ENCODE measurements at places on chromosomes 2 and 18.

DNA sequence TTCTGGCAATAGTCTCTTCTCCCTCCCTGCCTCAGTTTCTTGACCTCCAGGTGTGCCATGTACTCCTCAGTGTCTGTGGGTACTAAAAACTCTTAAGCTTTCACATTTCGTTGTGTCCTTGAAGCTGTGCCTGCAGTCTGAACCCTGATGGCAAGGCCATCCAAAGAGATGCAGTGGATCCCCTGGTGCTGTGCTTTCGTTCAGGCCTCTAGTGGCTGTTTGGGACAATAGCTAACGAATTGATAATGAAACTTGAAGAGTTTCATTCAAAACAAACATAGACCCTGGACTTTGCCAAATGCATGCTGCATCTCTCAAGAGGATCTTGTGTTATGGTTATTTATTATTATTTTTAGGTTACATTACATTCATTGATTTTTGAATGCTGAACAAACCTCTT lies 523.1 kb upstream of the FSIP2 start:
- no peak for DNase-seq

GRCh38 chr2:190564838-190565237 lies 30.3 kb upstream of the NEMP2 start:
- DNase-seq = no peak

- DNase-seq = no peak
Observed at GRCh38 chr18:911025-911424, 6.4 kb downstream of the ADCYAP1 start.

DNA sequence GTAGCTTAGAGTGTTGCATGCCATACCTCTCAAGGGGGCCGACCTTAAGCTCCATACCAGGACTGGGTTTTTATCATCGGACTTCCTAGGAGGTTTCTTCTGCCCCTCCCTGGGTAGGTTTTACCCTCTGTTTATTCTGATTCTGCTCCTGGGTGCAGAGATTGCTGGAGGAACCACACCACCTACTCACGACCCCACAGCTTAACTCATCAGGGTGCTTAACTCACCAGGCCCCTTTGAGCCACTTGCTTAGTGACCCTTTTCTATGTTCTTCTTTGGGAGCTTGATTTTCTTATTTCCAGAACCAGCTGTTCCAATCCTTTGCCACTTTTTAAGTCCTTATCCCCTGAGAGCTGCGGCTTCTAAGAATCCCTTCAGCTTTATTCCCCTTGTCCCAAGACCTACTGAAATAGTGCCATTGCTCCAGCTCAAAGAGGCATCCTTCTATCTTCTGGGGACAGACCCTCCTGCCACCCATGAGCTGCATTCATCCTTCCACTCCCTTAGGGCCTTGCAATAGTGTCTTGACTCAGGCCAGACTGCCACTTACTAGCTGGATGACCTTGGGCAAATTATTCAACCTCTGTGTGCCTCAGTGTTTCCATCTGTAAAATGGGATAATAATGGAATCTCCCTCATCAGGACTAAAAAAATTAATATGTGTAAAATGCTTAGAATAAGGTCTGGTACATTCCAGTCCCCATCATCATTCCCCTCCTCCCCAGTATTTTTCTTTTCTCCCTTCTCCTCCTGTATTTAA lies 5.8 kb downstream of the OXER1 start:
- no peak for DNase-seq

DNA sequence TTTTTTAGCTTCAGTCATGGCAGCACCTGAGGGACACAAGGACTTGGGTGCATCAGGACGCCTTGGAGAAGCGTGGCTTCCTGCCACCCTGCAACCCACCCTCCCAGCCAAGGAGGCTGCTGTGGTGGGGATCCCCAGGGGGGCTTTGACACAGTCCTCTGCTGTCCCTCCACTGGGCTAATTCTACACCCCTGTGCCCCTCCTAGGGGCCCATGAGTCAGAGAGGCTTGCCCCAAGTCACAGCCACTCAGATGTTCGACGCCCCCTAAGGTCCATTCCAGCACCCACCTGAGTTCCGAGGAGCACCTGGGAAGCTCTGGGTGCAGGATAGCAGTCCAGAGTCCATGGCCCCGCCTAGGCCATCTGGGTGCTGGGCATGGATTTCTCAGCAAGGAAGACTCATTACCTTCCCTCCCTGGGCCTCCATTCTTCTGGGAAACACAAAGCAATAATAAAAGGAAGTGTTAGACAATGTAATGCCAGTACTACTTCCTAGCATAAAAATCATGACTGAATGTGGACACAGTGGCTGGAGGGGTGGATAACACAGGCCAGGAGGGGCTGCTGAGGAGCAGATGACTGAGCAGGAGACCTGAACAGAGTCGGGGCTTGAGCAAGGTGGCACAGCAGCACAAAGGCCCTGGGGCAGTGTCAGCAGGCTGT lies 3.7 kb downstream of the ALPG start:
- no peak for DNase-seq

- no peak for DNase-seq
Observed at GRCh38 chr2:7962161-7962560, 719.7 kb upstream of the ID2 start.

GRCh38 chr18:3845161-3845560 lies 395.2 kb downstream of the TGIF1 start:
- DNase-seq = no peak

- DNase-seq = no peak
Observed at GRCh38 chr2:201004370-201004769, 40.9 kb upstream of the ORC2 start.

- DNase-seq = peak; percentile 82
Observed at GRCh38 chr2:23718931-23719700, 207.8 kb downstream of the ATAD2B start.

DNA sequence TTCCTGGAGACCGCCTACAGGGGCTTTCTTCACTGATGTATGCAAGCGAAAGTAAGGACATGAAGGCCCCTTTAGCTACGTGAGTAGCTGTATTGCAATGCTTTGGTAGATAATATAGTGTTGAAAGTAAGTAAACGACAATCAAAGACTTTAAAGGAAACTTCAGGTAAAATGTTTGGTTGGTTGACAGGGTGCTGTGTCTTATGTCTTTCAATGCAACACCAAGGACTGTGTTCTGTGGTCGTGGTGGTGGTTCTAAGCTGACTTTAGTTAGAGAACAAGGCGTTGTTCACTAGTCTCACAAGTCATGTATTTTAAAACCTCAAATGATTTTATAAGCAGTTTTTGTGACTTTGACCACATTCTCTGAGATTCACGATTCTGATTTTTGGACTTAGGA lies 58.0 kb upstream of the CABYR start:
- no peak for DNase-seq

GRCh38 chr2:165582863-165583506 lies 113.5 kb downstream of the CSRNP3 start:
- peak; percentile 46 for DNase-seq

GRCh38 chr2:69742322-69742952 lies 503 bp downstream of the ANXA4 start:
- peak; percentile 32 for DNase-seq

- no peak for DNase-seq
Observed at GRCh38 chr2:74893332-74893731, 59.4 kb downstream of the HK2 start.

GRCh38 chr2:226644399-226644865 lies 155.2 kb downstream of the IRS1 start:
- peak; percentile 59 for DNase-seq

- no peak for DNase-seq
Observed at GRCh38 chr2:174551697-174552096, 45.9 kb downstream of the WIPF1 start.

DNA sequence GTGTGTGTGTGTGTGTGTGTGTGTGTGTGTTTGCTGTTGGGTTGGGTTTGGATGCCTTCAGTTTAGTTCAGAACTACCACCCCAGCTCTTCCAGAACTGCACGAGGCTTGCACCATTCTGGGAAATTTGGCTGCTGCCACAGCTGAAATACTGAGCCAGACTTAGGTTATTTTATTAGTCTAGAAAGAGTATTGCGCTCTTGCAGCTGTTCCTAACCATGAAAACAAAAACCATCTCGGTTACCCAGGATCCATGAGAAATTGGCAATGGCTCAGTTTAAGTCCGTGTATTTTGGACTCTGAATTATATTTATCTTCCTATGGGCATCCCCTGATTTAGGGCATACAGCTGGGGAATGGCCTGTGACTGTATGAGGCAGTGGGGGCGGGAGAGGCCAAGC lies 83.2 kb downstream of the TANC1 start:
- DNase-seq = peak; percentile 51

GRCh38 chr18:22254088-22254487 lies 84.7 kb downstream of the GATA6 start:
- no peak for DNase-seq

GRCh38 chr18:41075212-41075611 lies 879.8 kb upstream of the PIK3C3 start:
- no peak for DNase-seq

- no peak for DNase-seq
Observed at GRCh38 chr2:1052771-1053191, 102.1 kb downstream of the SNTG2 start.

GRCh38 chr2:147456779-147457178 lies 388.1 kb upstream of the ACVR2A start:
- no peak for DNase-seq

- no peak for DNase-seq
Observed at GRCh38 chr2:235894839-235895238, 273.3 kb downstream of the GBX2 start.

DNA sequence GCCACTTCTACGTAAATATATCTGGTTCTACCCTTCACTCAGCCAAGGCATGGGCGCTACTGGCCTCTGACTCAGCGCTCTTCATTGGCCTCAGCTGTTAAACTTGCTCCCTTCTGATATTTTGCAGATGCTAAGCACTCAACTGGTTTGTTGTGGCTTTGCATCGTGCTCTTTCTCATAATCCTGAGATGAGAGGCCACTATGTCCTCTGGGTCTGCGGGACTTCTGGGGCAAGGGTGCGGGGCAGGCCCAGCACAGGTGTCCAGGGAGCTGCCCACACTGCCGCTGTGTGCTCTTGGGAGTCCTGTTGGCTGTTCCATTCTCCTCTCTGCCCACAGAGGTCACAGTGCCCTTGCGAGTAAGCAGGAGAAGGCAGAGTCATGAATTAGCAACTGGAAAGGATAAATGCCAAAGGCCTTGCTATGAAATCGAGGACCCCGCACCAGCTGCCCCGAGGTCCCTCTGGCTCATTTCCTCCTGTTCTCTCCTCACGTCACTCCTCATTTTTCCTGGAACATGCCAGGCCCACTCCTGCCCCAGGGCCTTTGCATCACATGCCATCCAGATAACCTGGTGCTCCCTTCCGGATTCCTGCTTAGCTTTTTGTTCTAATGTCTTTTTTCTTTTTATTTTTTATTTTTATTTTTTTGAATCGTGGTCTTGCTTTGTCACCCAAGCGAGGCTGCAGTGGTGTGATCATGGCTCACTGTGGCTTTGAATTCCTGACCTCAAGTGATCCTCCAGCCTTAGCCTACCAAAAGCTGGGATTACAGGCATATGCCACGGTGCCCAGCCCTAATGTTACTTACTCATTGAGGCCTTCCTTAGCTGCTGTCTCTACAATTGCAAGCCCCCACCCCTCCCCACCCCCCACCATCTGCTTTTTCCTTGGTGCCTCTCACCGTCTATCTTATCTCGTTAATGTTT lies 34.9 kb upstream of the MAT2A start:
- DNase-seq = no peak

DNA sequence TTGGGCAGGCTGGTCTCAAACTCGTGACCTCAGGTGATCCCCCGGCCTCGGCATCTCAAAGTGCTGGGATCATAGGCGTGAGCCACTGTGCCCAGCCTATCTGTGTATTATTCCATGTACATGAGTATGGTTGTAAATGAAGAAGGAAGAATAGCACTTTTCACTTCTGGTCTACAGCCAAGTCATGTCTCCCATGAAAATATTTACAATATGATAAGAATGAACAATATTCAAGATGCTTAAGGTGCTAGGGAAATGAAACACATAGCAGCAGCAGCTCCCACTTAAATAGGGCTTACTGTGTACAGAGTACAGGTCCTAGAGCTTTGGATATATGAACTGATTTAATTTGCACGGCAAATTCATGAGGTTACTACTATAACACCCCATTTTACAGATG lies 70.3 kb upstream of the COL5A2 start:
- no peak for DNase-seq

DNA sequence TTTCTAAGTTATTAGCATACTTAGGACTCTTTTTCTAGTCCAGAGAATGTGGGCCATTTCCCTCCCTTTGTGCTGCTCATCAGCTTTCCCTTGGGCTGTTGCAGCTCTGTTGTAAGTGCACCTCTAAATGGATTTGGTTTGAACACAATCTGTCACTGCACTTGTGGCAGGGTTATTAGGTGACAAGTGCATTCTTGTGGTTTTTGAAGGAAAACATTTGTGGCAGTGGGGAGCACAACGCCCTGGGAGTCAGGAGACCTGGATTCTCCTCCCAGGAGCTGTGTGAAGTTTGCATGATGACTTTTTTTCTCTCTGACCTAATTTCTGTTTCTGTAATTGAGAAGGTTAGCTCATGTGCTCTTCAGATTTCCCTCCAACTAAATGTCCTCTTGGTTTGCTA lies 630.9 kb upstream of the FAM98A start:
- DNase-seq = no peak

GRCh38 chr2:236627841-236628240 lies 58.2 kb downstream of the ACKR3 start:
- peak; percentile 9 for DNase-seq

DNA sequence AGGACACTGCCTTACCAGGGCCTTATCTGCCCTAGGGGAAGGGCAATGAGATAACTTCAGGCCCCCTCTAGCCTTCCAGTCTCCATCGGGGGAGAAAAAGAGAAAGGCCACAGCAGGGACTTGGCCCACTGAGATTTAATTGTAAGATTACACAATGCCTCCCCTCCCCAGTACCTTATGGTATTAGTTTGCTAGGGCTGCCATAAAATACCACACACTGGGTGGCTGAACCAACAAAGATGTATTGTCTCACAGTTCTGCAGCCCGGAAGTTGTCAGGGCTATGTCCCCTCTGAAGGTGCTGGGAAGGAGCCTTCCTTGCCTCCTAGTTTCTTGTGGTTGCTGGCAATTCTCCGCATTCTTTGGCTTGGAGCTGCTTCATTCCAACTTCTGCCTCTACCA lies 34.8 kb upstream of the SPATA3 start:
- DNase-seq = no peak

- no peak for DNase-seq
Observed at GRCh38 chr2:862355-862687, 88.3 kb upstream of the SNTG2 start.

DNA sequence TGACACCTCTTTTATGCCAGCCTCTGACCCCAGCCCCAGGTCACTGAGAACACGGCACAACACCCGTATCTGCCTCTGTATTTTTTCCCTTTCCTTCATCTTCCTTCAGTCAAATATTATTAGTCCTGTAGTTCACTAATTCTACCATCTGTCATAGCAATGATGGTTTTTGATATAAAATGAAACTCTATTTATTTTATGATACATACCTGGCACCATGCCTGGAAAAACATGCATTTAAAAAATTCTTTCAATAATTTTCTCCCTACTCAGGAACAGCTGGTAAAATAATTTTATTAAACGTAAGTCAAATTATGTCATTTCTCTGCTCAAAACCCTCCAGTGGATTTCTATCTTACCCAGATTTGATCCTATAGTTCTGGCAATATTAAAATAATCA lies 224.7 kb downstream of the CDH7 start:
- DNase-seq = no peak

Data from right hindlimb (tissue), 1 donor.